Stimulated activated CD8-positive, alpha-beta memory T cell treated with anti-CD3 and anti-CD28 coated beads, Interleukin-15, amount 100 ng/mL, for 48 hours (primary cell): ENCODE measurements at places on chromosomes 12 and 14.

- DNase-seq: no peak
These were observed 120.7 kb upstream of the PTPRB start for GRCh38 chr12:70757830-70758493.

- no peak for DNase-seq
These were observed 62.2 kb downstream of the BMP4 start for GRCh38 chr14:53894456-53894855.

- no peak for DNase-seq
These were observed 764.3 kb downstream of the NOVA1 start for GRCh38 chr14:25833341-25834126.

- no peak for DNase-seq
These were observed 638.3 kb upstream of the TMEM132C start for GRCh38 chr12:127628645-127629044.

DNA sequence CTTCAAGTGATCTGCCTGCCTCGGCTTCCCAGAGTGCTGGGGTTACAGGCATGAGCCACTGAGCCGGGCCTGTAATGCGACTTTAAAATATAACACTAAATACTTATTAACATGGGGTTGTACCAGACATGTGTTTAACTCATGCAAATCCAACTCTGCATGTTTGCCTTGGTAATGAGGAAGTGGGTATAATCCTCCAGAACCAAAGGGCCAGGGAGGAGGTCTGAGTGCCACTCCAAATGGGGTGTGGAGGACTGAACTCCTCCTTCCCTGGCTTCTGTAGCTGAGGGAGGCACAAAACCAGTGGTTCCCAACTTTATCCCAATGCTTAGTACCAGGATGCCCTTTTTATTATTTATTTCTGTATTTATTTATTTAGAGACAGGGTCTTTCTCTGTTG lies 61.6 kb upstream of the MED13L start:
- DNase-seq: no peak

DNA sequence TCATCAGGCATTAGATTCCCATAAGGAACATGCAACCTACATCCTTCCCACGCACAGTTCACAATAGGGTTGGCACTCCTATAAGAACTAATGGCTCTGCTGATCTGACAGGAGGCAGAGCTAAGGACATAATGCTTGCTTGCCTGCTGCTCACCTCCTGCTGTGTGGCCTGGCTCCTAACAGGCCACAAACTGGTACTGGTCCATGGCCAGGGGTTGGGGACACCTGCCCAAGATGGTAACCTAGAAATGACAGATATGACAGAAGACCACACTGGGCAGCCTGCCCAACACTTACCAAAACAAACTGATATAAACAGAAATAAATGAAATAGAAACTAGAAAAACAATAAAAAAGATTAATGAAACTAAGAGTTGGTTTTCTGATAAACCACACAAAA lies 325.6 kb downstream of the SEC23A start:
- no peak for DNase-seq

DNA sequence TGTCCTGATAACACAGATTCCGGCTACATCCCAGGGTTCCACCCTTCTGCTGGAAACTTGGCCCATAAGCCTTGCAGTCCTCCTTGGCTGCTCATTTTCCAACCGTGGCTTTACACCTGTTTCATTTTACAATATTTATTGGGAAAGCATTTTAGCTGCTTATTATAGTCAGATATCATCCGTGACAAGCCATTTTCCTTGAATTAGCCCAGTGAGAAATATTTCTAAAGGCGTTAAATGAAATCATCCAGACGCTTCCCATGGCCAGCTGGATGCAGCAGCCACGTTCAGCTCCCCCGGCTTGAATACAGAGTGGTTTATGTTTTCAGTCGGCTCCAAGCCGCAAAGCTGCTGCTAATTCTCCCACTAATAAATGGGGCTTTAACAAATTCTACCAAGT lies 245.0 kb upstream of the PELI2 start:
- no peak for DNase-seq

DNA sequence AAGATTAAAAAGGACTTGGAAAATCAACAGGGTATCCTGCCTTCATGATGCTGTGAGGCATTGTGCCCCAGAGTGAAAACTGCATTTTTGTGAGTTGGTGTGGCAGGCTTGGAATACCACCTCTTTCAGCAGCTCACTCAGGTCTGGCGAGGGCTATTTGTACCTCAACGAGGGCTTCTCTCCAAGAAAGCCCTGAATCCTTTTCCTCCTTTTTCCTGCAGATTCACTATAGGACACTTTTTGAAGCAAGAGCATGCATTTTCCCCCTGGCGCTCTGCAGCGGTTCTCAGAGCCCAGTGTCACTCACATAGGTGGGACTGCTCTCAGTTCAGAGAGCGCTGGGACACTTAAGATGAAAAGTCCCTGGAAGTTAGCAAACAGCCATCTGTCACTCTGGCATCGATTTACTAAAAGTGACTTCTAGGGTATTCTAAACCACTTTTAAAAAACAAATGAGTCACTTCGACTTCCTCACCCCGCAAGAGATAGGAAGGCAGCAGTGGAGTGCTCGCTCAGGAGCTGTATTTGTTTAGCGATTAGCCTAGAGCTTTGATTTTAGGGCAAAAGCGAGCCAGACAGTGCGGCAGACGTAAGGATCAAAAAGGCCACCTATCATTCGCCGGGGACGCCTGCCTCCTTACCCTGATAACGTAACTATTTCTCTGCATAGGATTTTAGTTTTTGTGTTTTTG lies 782 bp upstream of the LGR5 start:
- no peak for DNase-seq

- no peak for DNase-seq
These were observed 6.5 kb downstream of the OLR1 start for GRCh38 chr12:10165421-10165820.

DNA sequence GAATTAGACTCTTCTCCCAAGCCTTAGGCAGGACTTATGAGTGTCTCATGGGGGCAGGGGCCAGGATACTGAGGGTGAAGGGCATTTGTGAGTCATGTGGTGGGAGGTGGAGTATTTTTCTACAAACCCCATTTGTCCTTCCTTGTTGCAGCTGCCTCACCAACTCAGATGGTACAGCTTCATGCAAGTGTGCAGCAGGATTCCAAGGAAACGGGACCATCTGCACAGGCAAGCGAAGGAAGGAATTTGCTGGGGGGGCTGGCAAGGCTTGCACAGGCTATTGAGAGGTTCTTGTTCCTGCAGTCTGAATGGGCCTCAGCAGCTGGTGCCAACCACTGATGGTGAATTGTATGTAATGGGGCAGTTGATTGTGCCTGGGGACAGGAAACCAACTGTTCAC lies 125.1 kb downstream of the STAB2 start:
- DNase-seq: no peak

- DNase-seq: no peak
These were observed 21.8 kb upstream of the FBXO34 start for GRCh38 chr14:55249423-55249822.

DNA sequence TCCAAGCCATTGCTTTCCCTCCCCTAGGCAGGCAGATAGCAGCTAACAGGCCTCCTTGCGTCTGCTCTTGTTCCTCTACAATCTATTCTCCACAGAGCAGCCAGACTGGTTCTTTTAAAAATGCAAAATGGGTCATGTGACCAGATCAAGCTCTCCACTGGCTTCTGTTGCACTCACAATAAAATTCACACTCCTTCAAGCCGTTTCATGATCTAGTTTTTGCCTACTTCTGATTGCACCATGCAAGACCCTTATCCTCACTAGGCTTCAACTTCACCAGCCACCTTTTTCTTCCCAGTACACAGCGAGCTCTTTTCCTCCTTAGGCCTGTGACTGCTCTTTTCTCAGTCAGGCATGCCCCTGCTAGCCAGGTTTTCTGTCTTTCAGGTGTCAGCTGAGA lies 6.1 kb upstream of the KRAS start:
- no peak for DNase-seq

- DNase-seq: no peak
These were observed 479.4 kb upstream of the NOVA1 start for GRCh38 chr14:27077214-27077613.

DNA sequence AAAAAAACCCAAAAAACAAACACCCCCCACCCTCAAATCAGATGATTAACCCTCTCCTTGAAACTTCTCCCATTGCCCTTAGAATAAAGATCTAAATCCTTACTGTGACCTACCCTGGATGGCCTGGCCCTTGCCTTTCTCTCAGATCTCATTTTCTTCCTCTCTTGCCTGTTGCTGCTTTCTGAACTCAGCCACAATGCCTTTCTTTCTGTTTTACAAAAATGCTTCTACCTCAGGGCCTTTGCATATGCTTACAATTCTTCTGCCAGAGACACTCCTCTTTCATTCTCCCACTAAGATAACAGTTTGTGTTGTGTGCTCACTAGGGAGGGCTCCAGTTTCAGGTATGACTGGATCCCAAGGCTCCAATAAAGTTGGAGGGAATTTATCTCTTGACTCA lies 108.3 kb downstream of the PTPN11 start:
- no peak for DNase-seq

GRCh38 chr12:62379026-62379722 lies 87.5 kb upstream of the MON2 start:
- DNase-seq: no peak

DNA sequence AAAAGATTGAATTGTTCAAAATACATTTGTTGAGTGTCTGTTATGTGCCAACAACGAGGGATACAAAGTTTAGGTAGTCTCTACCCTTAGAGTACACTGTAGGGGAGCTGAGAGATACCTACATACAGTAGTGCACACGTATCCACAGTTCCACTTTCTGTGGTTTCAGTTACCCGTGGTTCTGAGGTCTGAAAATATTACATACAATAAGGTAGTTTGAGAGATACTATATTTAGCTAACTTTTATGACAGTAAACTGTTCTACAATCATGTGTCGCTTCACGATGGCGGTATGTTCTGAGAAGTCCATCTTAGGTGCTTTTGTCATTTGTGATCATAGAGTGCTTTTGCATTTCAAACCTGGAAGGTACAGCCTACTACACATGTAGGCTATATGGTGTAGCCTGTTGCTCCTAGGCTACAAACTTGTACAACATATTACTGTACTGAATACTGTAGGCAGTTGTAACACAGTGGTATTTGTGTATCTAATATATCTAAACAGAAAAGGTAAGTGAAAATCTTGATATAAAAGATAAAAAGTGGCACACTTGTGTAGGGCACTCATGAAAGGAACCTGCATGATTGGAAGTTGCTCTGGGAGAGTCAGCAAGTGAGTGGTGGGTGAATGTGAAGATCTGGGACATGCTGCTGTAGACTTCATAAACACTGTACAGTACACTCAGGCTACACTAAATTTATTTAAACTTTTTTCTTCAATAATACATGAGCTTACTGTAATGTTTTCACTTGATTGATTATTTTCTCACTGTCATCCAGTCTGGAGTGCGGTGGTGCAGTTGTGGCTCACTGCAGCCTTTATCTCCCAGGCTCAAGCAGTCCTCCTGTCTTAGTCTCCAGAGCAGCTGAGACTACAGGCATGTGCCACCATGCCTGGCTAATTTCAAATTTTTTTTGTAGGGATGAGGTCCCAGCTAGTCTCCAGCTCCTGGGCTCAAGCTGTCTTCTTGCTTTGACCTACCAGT lies 4.0 kb downstream of the CPSF6 start:
- DNase-seq: no peak

DNA sequence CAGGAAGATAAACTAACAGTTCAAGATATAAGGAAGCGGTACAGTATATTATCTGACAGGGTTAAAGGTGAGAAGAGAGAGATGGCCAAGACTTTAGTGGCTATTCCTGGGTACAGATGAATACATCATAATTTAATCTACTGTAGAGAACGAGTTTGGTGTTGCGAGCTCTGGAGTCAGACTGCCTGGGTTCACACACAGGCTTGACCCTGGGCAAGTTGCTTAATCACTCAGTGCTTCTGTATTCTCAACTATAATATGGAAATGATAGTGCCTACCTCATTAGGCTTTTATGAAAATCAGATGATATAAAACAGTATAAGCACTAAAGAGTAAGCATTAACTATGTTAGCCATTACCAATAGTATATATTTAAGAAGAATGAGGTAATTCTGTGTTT lies 3.5 kb downstream of the PPM1H start:
- no peak for DNase-seq
